Tracheal epithelial cell (primary cell): ENCODE measurements at places on chromosomes 2 and 18. TPM values are rescaled to one million over a fixed set of nuclear protein-coding genes. Genes with fewer than 3 reads are reported as not detected.

ABCA12 gene
- 7.0 and 16.2 TPM in 2 replicates for total RNA-seq

DYSF gene
- 0.21 and 7.0 TPM in 2 replicates for total RNA-seq

TXNL1 gene
- total RNA-seq = 44.3 and 49.7 TPM in 2 replicates

CPLX4 gene
- 0.24 TPM in 1 of 2 replicates, not detected in the other for total RNA-seq

CAPG gene
- 625 and 657 TPM in 2 replicates for total RNA-seq

CHAC2 gene
- 3.2 and 5.1 TPM in 2 replicates for total RNA-seq

EGR4 gene
- total RNA-seq = not detected in 2 replicates
